ENCODE measurements at places on chromosomes 11 and 22.

- no peak for DNase-seq
These were observed 1.7 kb downstream of the NCF4 start for GRCh38 chr22:36862251-36863242.

DNA sequence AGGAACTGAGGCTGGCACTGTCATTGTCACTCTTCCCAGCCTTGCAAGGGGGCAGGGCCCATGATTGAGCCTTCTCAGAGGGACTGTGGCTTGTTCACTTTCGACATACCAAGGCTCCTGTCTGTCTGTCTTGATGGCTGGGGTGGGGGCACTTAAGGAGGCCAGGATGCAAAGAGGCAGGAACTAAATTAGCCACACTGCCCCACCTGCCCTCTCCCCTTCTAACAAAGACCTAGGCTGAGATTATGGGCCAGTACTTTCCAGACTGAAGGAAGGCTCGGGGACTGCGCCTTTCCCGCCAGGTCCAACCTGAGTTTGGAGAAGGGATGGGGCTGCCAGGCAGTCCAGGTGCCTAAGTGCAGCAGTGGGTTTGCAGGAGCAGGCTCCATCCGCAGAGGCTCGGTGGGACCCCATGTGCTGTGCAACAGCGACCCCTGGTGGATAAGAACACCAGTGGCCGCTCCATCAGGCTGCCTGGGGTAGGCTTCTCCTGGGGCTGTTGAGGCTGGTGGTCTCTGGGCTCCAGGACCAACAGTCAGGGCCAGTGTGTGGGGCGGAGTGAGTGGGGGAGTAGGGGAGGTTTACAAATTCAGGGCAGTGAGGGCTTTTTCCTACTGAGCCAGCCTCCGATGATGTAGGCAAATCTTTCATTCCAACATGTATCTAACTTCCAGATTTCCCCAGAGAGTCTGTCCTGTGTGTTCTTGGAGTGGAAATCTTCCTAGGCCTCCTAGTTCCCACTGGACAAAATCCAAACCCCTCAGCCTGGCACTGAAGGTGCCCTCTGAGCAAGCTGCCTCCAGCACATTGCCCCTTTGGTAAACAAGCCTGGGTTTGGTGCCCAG lies 93.9 kb downstream of the INSC start:
- peak; percentile 61 for DNase-seq

DNA sequence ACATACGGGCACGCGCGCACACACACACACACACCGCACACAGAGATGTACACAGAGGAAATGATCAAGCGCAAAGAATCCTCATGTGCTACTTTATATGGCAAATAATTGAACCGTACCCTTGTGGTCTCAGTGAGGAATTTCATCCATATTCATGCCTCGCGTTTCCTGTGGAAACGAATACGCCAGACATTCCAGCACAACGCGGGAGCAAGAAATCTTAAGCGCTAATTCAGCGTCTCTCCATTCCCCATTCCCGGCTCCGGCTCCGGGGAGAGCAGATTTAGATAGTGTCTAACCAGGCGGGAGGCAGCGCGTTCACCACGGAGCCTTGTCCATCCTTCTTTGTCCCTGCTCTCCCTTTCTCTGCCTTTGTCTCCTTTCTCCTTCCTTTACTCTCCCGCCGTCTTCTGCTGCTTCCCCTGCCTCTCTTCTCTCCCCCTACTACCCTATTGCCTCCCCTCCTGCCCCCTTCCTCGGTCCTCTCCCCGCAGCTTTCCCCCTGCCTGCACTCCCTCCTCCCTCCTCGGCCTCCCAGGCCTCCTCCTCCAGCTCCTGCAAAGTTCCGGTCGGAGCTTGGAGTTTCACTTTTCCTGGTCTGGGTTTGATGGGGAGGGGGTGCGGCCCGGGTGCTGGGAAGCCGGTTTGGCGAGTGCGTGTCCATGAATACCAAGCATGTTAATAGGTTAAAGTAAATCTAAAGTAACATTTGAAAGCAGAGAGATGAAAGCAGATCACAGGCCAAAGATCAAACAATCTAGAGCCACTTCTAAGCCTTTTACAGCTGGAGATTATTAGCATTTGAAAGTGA lies 579.3 kb downstream of the BUD13 start:
- peak; percentile 55 for DNase-seq

- DNase-seq = no peak
These were observed 168.7 kb downstream of the WT1 start for GRCh38 chr11:32266601-32267000.
